ENCODE measurements at places on chromosomes 7 and 10. TPM values are rescaled to one million over a fixed set of nuclear protein-coding genes. Genes with fewer than 3 reads are reported as not detected.
A peak's percentile ranks its signal among the peaks of the same experiment; 100 is the strongest.

Gene NSUN6
- total RNA-seq = 22.9 TPM

DNA sequence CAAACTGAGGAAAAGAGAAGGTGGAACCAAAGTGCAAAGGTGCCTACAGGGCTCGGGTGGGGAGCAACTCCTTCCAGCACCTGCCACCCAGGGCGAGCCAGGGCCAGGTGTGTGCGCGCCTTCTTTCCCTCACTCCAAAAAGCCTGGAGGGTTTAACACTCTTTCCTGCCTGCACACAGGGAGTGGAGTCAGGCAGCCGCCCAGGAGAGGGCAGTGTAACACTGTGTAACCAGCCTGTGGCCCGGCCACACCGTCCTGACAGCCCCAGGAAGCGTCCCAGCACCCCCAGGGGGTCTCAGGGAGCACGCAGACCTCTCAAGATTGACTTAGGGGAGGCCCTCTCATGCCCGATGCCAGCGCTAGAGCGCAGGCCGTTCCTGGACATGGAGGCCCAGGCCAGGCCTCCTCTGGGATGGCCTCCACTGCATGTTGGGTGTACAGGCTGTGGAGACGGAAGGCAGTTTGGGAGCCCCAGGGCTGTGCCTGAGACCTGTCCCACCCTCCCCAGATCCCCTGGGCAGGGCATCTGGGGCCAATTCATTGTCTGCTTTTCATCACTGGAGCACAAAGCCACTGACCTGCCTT lies 13.4 kb downstream of the BRI3 start:
- peak; percentile 36 for DNase-seq
- no peak overlapping the region for H3K27ac ChIP-seq
- H3K36me3 ChIP-seq = peaks cover 21% of the 10 kb centered on the region

- H3K4me3 ChIP-seq = no peak overlapping the region
- no peak overlapping the region for H3K27ac ChIP-seq
- H3K27me3 ChIP-seq = no peaks in the 10 kb centered on the region
These were observed 47.3 kb downstream of the C10orf105 start for GRCh38 chr10:71671994-71672946.

DNA sequence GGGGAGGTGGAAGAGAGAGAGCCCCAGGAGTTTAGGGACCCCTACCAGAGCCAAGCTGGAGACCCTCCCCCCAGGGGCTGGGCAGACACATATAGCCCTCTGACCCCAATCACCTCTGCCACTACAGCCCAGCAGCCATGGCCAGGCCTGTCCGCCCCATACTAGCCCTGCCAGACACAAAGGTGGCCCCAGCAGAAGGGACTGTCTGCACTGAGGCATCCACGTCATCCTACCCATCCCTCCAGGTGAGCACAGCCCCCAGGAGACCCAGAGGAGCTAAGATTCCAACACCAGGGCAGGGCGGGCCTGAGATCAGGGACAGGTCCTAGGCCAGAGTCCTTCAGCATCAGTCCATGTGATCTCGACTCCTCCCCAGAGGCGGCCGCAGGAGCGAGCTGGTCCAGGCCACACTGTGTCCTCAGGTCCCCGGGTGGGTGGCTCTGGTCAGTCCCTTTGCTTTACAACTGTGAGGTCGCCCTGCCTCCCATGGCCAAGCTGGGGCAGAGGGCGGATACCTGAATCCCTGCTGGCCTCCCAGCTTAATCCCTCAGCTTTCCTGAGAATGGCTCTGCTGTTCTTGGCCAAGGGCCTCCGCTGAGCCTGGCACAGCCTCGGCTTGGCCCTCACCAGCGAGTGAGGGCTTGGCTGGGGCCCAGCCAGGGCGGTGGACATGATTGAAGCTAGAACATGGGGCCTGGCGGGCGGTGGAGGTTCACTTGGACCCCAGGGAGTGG lies 14.3 kb upstream of the ELN start:
- DNase-seq = no peak
- H3K27ac ChIP-seq = no peak overlapping the region
- H3K4me3 ChIP-seq = no peak overlapping the region
- H3K27me3 ChIP-seq = no peaks in the 10 kb centered on the region

DNA sequence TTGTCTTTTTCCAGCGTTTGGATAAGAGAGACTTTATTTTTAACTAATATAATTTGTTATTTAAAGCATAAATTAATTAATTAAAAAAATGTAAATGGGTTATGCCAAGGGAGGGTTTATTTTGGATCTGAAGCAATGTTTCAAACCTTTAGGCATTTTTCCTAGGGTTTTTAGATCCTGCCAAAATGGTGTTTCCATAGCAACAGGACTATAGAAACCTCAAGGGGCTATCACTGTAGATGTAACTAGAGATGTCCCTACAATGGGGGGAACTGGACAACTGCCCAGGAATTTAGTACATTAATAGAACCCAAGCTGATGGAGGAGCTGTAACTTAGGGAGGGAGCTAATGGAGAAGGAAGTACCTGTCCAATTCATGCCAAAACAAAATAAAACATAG lies 57.3 kb downstream of the SLC39A12 start:
- H3K27ac ChIP-seq = no peak overlapping the region
- no peaks in the 10 kb centered on the region for H3K36me3 ChIP-seq
- no peaks in the 10 kb centered on the region for H3K27me3 ChIP-seq
- DNase-seq = no peak

Gene ECHDC3
- total RNA-seq = 1.6 TPM

DNA sequence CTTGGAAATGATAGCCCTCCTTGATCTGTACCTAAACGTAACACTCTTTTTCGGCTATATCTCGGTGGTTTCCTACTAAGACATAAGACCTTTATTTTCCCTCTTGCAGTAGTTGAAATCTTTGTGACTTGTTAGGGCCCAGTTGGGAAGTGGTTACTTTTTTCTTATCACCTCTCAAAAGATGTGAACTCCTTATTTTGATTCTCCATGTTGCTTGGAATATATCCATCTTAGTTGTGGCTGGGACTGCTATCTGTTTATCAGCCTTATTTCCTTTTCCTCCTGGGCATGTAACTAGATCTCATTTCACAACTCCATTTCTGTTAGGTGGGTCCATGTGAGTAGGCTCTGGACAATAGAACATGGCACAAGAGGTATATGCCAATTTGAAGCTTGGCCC lies 4.1 kb upstream of the CPED1 start:
- H3K36me3 ChIP-seq = no peaks in the 10 kb centered on the region
- H3K27ac ChIP-seq = no peak overlapping the region
- H3K27me3 ChIP-seq = peaks cover 16% of the 10 kb centered on the region
- H3K4me1 ChIP-seq = peaks cover 17% of the 10 kb centered on the region
- DNase-seq = no peak

GRCh38 chr10:22455068-22455857 lies 110.0 kb downstream of the SPAG6 start:
- H3K27ac ChIP-seq = no peak overlapping the region
- H3K36me3 ChIP-seq = no peaks in the 10 kb centered on the region
- H3K4me3 ChIP-seq = no peak overlapping the region
- DNase-seq = no peak
- H3K4me1 ChIP-seq = peaks cover 2% of the 10 kb centered on the region

Gene MYL10
- not detected for total RNA-seq

Gene FBXL13
- total RNA-seq = 1.4 TPM

- H3K4me1 ChIP-seq = no peaks in the 10 kb centered on the region
- H3K27ac ChIP-seq = no peak overlapping the region
- H3K27me3 ChIP-seq = no peaks in the 10 kb centered on the region
- H3K36me3 ChIP-seq = no peaks in the 10 kb centered on the region
These were observed 119.7 kb upstream of the SLC25A13 start for GRCh38 chr7:96441436-96442084.

Gene TEX36
- total RNA-seq = not detected

DNA sequence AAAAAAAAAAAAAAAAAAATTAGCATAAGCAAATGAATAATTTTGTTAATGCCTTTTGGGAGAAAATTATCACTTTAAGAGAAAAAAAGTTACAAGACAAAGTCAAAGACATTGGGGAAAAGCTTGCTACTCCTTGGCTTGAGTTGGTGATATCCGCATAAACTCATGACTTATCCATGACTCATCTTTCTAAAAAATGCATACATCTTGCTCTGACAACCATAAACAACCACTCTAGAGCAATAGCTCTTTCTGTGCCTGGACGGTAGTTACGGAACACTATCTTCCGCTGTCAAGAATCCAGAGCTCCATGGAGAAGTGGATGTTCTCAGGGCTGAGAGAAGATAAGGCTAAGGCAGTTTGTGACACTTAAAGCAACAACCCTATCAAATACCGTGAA lies 281.1 kb upstream of the PFKP start:
- no peaks in the 10 kb centered on the region for H3K4me1 ChIP-seq
- DNase-seq = no peak
- H3K27ac ChIP-seq = no peak overlapping the region
- H3K4me3 ChIP-seq = no peak overlapping the region
- no peaks in the 10 kb centered on the region for H3K36me3 ChIP-seq
- H3K27me3 ChIP-seq = no peaks in the 10 kb centered on the region

GRCh38 chr10:11869219-11869618 lies 46.1 kb downstream of the PROSER2 start:
- no peak for DNase-seq
- peaks cover 3% of the 10 kb centered on the region for H3K27me3 ChIP-seq
- H3K4me3 ChIP-seq = no peak overlapping the region
- no peak overlapping the region for H3K27ac ChIP-seq
- H3K36me3 ChIP-seq = no peaks in the 10 kb centered on the region

DNA sequence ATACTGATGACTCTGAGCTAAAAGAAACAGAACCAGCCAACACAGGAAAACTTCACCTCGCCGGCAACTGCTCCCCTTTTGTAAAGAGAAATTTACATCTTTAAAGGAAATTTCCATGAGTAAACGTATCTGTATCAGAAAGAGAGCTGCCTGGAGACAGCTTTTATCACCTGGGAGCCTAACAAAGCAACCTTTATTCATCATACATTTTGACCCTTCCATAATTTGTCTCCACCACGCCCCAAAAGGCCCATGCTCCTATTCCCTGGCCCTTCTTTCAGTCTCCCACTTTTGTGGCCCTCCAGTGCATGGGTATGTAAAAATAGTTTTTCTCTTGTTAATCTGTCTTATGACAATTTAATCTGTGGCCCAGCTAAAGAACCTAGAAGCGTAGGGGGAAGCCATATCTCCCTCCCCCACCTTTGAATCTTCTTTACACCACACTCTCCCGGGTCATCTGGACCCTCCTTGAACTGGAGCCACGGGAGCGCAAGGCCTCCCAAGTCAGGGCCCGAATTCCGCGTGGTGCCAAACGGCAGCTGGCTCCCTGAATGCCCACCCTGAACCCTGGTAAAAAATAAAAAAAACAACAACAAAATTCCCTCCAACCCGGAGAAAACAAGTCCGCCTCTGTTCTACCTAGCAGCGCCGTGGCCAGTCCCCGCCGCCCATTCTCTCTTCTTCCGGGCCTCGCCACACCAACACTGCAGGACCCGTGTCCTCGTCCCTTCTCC lies 15.4 kb upstream of the FKBP9 start:
- no peaks in the 10 kb centered on the region for H3K27me3 ChIP-seq
- peaks cover 11% of the 10 kb centered on the region for H3K4me1 ChIP-seq
- no peak for DNase-seq
- peak overlapping the region; percentile 63 for H3K4me3 ChIP-seq

Gene SORBS1
- total RNA-seq = 1.8 TPM

- peak; percentile 82 for DNase-seq
- peak overlapping the region; percentile 96 for H3K4me3 ChIP-seq
- H3K36me3 ChIP-seq = no peaks in the 10 kb centered on the region
- no peaks in the 10 kb centered on the region for H3K27me3 ChIP-seq
These were observed 538 bp downstream of the TRIM8 start for GRCh38 chr10:102644646-102645387.

GRCh38 chr7:44977959-44978335 lies 868 bp downstream of the MYO1G start:
- H3K36me3 ChIP-seq = peaks cover 47% of the 10 kb centered on the region
- peaks cover 92% of the 10 kb centered on the region for H3K4me1 ChIP-seq
- H3K4me3 ChIP-seq = peak overlapping the region; percentile 73
- peak overlapping the region; percentile 90 for H3K27ac ChIP-seq

DNA sequence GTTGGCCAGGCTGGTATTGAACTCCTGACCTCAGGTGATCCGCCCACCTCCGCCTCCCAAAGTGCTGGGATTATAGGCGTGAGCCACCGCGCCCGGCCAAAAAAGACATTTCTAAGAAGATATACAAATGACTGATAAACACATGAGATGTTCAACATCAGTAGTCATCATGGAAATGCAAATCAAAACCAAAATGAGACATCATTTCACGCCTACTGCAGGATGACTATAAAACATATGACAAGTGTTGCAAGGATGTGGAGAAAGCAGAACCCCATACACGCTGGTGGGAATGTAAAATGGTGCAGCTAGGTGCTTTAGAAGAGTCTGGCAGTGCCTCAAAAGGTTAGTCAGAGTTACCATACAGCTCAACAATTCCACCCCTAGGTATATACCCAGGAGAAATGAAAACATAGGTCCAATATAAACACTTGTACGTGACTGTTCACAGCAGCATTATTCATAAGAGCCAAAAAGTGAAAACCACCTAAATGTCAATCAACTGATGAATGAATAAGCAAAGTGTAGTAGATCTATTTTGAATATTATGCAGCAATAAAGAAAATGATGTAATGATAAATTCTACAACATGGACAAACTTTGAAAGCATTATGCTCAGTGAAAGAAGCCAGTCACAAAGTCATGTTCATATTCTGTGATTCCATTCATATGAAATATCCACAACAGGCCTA lies 24.5 kb downstream of the TMEM209 start:
- H3K27ac ChIP-seq = no peak overlapping the region
- H3K4me1 ChIP-seq = no peaks in the 10 kb centered on the region
- no peaks in the 10 kb centered on the region for H3K27me3 ChIP-seq
- DNase-seq = no peak
- H3K36me3 ChIP-seq = peaks cover 62% of the 10 kb centered on the region

Gene OR13A1
- total RNA-seq = not detected

DNA sequence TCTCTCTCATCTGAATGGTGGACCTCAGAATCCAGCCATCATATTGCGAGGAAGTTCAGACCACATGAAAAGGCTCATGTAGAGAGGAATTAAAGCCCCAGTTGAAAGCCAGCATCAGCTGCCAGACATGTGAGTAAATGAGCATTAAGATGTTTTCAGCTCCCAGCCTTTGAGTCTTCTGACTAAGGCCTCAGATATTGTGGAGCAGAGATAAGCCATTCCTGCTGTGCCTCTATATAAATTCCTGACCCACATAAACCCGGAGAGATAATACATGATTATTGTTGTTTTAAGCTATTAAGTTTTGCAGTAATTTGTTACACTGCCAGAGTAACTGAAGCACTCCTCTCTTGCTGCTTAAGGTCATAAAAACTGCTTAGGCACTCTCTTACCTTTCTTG lies 14.6 kb downstream of the FAM149B1 start:
- H3K27me3 ChIP-seq = no peaks in the 10 kb centered on the region
- DNase-seq = no peak
- no peak overlapping the region for H3K4me3 ChIP-seq
- peaks cover 34% of the 10 kb centered on the region for H3K36me3 ChIP-seq
- no peak overlapping the region for H3K27ac ChIP-seq

GRCh38 chr7:33789871-33790630 lies 115.3 kb upstream of the BMPER start:
- DNase-seq = no peak
- no peak overlapping the region for H3K4me3 ChIP-seq
- H3K27ac ChIP-seq = no peak overlapping the region
- H3K4me1 ChIP-seq = no peaks in the 10 kb centered on the region
